Mucosa of gallbladder (tissue), 1 donor: ENCODE measurements at places on chromosomes 6 and 20. TPM values are rescaled to one million over a fixed set of nuclear protein-coding genes. Genes with fewer than 3 reads are reported as not detected.

DNA sequence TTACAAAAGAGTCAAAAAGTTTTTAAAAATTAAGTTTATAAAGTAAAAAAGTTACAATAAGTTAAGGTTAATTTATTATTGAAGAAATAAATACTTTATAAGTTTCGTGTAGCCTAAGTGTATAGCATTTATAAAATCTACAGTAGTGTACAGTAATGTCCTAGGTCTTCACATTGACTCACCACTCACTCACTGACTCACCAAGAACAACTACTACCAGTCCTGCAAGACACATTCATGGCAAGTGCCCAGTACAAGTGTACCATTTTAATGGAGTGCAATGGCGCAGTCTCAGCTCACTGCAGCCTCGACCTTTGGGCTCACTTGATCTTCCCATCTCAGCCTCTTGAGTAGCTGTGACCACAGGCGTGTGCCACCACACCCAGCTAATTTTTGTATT lies 128.2 kb downstream of the GPX5 start:
- DNase-seq = no peak

- no peak for DNase-seq
Measured at GRCh38 chr6:124670801-124671200, 291.4 kb upstream of the RNF217 start.

DNA sequence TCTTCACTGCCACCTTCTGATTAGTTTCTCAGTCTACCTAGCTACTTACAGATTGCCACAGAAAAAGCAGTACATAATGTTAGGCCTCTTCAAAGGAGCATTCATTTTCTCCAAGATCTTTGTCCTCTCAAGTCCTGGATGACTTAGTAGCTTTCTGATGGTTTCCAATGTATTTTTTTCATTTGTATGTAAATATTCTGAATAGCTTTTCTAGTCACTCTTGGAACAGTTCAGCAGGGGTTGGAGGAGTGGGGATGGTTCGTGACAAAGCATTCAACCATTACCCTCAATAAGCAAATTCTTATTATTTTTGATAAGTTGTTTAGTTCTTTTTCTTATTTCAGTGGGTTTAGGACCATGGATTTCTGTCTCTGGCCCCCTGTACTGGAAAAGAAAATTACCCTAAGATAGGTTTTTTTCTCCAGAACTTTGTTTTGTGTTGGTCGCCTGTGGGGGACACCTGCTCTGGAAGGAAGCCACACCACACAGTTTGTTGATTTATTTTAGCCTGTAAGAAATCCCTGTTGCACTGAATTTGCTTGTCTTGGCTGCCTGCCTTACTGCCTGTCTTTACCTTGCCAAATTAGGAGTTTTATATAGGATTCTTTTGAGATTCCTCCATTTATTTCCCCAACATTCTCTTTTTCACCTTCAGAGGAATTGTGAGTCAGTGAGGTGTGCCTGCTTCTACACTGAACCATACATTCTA lies 247.9 kb downstream of the RFPL4B start:
- no peak for DNase-seq

- DNase-seq = no peak
Measured at GRCh38 chr6:110662490-110663211, 152.6 kb downstream of the CDK19 start.

DNA sequence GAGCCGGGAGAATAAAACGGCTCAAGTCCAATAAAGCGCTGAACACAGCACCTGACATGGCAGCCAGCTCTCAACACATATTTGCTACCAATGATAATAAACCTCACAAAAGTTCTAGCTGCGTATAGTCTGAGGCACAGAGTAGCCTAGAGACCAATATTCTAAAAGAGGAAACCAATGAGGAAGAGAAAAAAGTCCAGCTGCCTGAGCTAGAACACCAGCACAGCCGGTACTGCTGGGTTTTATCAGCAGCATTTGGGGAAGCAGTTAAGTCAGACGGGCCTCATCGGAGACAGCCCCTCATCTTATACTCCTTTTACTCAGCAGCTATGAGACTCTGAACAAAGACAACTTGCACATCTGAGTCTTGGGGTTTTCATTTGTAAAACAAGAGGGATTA lies 2.4 kb upstream of the RTF2 start:
- DNase-seq = no peak

DNA sequence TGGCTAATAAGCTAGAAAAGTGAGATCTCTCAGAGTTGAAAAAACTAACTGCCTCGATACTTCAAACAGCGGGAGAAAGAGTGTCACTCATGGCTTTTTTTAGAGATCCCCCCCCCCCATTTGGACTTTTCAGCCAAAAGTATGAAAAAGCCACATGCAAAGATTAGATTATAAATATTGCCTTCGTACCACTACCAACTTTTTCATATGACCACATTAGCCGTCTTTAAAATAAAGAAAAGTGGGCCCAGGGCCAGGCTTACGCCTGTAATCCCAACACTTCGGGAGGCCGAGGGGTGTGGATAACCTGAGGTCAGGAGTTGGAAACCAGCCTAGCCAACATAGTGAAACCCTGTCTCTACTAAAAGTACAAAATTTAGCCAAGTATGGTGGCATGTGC lies 4.4 kb downstream of the PGK2 start:
- no peak for DNase-seq

- no peak for DNase-seq
Measured at GRCh38 chr6:148349466-148349865, 6.8 kb downstream of the SASH1 start.

DNA sequence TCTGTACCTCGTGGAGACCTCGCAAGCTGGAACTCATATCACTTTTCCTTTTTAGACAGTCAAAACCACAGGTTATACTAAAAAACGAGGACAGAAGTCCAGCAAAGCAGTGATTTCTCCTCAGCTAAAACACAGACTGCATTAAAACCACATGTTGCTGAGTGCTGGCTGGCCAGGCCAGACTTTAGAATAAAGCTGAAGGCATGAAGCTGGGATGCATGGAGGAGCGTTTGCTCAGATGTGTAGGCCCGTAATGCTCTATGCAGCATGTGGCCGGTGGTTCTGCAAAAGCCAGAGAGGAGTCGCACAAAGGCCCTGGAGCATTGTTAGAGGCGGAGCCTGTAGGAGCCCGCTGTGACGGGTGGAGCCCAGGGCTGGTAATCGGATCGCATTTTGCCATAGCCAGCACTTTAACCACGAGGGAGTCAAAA lies 83.6 kb downstream of the SMOC2 start:
- no peak for DNase-seq

GRCh38 chr6:33247977-33248642 lies 23.6 kb downstream of the VPS52 start:
- peak; percentile 92 for DNase-seq

DNA sequence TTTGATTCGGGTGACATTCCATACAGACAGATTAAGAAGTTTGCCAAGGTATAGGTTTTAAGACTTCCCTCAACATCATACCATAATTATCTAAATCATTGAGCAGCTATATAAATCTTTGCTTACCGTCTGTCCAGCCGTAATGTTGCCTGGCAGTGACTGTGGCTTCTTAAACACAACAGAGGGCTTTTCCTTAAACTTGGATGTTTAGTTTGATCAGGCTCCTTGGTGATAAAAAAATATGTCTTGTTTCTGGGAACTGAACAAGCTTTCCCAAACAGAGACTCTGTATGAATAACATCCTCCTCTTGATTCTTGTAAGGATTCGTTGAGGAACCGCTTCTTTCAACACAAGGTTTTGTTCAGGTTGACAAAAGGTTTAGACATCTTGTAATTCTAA lies 130.9 kb downstream of the QKI start:
- no peak for DNase-seq

DNA sequence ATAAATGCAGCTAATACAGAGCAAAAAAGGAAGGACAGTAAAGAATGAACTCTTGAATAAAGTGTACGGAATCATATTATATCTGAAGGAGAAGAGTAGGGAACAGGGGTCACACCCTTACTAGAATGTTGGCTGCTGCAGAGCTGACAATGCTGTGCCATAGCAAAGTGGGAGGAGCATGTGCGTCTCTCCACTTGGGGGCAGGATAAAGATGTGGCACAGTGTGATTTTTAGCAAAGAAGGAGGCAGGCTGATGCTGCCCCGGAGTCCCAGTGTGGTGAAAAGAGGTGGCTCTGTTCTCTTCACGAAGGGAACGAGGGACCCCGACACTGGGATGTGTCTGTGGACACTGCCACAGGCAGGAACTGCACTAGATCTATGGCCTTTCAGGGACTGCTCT lies 67.5 kb downstream of the INSM1 start:
- DNase-seq = no peak

- DNase-seq = no peak
Measured at GRCh38 chr20:35295674-35296073, 3.4 kb upstream of the FAM83C start.

DNA sequence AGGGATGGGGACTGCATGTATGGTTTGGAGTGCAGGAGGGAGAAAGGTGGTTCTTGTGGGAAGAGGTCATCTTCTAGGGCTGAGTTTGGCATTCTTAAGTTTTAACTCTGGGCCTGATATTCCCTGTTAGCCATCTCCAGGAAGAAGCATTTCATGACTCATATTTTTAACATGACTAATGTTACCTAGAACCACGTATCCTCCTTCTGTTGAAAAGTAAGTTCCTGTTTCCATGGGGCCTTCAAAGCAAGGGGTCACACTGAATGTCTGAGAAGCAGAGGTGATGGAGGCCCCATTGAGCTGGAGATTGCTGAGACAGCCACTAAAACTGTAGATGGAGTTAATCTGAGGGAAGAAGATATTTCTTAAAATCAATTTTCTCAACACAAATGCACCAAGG lies 30.2 kb downstream of the FAM229B start:
- no peak for DNase-seq

DNA sequence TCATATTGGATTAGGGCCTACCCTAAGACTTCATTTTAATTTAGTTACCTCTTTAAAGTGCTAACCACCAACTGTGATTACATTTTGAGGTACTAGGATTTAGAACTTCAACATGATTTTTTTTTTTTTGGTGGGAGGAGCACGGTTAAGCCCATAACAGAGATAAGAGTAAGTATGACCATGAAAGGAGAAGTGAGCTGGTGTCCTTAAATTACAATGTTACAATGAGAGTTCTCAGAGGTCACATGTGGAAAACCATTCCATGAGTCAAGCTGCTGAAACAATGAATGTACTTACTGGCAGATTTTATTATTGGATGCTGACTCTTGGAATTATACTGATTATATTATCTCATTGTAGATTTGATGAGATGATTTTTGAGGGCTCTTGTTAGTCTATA lies 779.3 kb upstream of the CITED2 start:
- no peak for DNase-seq

GRCh38 chr6:6725468-6726209 lies 137.1 kb downstream of the LY86 start:
- no peak for DNase-seq

DNA sequence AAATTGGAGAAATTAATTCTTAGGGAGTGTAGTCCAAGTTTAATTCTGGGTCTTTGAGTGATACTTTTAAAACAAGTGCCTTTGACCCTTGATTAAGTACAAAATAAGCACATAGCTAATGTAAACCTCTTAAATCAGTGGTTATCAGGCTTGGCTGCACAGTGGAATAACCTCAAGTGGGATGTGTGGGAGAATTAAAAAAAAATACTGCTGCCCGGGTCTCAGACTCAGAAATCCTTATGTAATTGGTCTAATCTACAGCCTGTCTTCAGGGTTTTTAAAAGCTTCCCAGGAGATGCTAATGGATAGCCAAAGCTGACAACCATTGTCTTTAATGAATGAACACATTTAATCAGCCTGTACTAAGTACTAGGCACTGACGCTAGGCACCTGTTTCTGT lies 28.5 kb upstream of the TMEM14A start:
- DNase-seq = no peak

- no peak for DNase-seq
Measured at GRCh38 chr6:142856624-142857232, 88.2 kb downstream of the HIVEP2 start.

- DNase-seq = no peak
Measured at GRCh38 chr6:156866220-156867015, 89.2 kb downstream of the ARID1B start.

DNA sequence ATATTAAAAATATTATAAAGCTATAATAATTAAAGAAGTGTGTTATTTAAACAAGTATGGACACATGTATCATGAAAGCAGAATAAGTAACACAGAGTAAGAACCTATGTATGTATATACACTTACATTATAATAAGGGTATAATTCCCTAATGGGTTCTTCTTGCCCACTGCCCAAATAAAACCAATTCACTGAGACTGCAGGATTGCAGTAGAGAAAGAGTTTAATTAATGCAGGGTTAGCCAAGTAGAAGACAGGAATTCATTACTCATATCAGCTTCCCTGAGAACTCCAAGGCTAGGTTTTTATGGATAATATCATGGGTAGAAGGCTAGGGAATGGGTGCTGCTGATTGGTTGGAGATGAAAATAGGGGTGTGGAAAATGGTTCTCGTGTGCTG lies 53.8 kb upstream of the SAMD3 start:
- DNase-seq = no peak

DNA sequence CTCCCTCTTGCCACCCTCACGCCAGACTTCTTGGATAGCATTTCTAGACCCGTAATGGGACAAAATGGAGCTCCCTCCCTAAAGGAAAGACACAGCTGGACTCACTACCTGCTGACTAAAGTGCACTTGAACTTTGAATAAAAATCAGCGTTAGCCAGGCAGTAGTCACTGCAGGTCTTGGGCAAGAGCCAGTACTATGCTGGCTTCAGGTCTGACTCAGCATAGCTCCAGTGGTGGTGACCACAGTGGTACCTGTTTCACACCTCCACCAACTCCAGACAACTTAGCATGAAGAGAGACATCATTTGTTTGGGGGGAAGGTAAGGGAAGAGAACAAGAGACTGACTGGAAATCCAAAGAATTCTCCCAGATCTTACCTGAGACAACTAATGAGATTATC lies 906.8 kb downstream of the GRIK2 start:
- DNase-seq = no peak

GRCh38 chr20:59777814-59778575 lies 155.4 kb downstream of the SYCP2 start:
- no peak for DNase-seq

The FAM162B gene
- 2.7 TPM for total RNA-seq

The SNAP91 gene
- 2.5 TPM for total RNA-seq

The SIRPG gene
- 1.2 TPM for total RNA-seq

The MYT1 gene
- 0.17 TPM for total RNA-seq

The CD40 gene
- 15.8 TPM for total RNA-seq

The SSTR4 gene
- not detected for total RNA-seq

The CTAGE9 gene
- 0.09 TPM for total RNA-seq

The HTR1E gene
- 0.17 TPM for total RNA-seq

The YIPF3 gene
- total RNA-seq = 155 TPM

The PPP1R3D gene
- 16.9 TPM for total RNA-seq
